ENCODE measurements at places on chromosomes 2 and 18. TPM values are rescaled to one million over a fixed set of nuclear protein-coding genes. Genes with fewer than 3 reads are reported as not detected.

The CXCR4 gene
- total RNA-seq: 0.06 TPM

The ACOXL gene
- not detected for total RNA-seq

The ZNF236 gene
- 2.7 TPM for total RNA-seq

The REG1B gene
- not detected for total RNA-seq

The VWC2L gene
- total RNA-seq: not detected

The ATF2 gene
- total RNA-seq: 30.0 TPM

The FRZB gene
- total RNA-seq: 0.08 TPM

The STPG4 gene
- not detected for total RNA-seq

The ANKRD62 gene
- total RNA-seq: not detected

The CCDC150 gene
- 1.4 TPM for total RNA-seq

The DHX57 gene
- total RNA-seq: 6.7 TPM

The DCDC2C gene
- not detected for total RNA-seq

The ASXL3 gene
- 0.41 TPM for total RNA-seq

The RAD51AP2 gene
- total RNA-seq: 0.02 TPM

The CXCR1 gene
- total RNA-seq: not detected

The FAM124B gene
- 0.06 TPM for total RNA-seq

The FHOD3 gene
- 4.9 TPM for total RNA-seq

The PRKD3 gene
- 10.0 TPM for total RNA-seq

The DSC3 gene
- 0.02 TPM for total RNA-seq

DNA sequence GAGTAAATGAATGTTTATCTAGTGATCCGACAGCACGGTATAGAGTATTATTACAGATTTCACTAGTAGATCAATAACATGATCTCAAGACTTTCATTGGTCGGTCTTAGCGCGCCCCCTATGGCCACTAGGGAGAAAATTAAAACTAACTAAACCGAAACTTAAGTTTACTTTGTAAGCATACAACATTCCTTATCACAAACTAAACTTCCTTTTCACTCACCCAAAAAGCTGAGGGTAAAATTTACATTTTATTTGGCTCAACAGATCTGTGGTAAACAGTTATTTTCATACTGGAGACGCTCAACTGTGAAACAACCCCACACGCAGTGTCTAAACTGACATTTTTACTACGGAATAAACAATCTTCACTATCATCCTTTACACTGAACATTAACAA, 215.6 kb upstream of the MAP2 start:
- DNase-seq: no peak

GRCh38 chr2:33412920-33413319, 63.5 kb upstream of the RASGRP3 start:
- peak; percentile 17 for DNase-seq

DNA sequence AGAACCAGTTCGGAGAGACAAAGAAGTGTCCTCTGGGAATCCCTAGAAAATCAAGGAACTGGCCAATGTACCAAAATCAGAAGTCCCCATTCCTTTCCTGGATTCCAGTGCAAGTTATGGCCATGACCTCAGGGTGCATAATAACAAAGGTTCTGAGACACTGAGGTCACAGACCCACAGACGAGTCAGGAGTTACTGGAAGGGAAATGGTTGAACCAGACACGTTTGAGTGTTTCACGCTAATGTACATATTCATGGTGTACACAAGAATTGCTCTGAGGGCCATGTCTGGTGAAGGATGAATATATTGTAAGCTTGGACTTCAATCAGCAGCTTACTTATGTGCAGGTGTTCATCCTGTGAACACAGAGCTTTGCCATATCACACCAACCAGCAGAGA, 58.6 kb upstream of the KLHL29 start:
- no peak for DNase-seq

DNA sequence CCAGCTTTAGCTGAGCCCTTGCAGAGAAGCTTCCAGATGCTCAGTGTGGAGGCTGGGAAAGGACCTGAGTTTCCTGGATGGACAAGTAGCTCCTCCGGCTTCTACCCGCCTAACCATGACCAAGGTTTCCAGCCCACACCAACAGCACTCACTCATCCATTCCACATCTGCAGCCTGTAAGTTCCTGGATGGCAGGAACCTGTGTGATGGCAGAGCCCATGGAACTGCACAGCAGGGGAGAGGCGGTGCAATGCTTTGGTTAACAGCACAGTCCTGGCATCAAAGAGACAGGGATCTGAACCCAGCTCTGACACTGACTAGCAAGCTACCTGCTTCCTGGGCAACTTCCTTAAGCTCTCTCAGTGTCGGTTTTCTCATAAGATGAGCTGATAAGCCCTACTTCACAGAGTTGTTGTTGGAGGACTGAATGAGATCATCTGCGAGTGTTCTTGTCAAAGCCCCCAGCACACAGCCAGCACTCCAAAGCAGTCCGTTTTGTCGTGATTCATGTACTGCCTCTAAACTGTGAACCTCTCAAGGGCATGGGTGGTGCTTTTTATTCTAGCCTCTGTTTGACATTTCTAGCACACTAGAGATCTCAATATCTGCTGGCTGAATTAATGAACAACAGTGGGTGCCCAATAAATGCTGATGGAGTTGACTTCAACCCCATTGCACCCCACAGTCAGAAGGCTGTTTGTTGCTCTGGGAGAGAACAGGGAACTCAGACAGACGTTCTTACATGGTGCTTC, 41.6 kb upstream of the OTOF start:
- no peak for DNase-seq

GRCh38 chr18:26894426-26894825, 28.9 kb upstream of the AQP4 start:
- no peak for DNase-seq

GRCh38 chr2:148914463-148914862, 39.4 kb downstream of the KIF5C start:
- no peak for DNase-seq

DNA sequence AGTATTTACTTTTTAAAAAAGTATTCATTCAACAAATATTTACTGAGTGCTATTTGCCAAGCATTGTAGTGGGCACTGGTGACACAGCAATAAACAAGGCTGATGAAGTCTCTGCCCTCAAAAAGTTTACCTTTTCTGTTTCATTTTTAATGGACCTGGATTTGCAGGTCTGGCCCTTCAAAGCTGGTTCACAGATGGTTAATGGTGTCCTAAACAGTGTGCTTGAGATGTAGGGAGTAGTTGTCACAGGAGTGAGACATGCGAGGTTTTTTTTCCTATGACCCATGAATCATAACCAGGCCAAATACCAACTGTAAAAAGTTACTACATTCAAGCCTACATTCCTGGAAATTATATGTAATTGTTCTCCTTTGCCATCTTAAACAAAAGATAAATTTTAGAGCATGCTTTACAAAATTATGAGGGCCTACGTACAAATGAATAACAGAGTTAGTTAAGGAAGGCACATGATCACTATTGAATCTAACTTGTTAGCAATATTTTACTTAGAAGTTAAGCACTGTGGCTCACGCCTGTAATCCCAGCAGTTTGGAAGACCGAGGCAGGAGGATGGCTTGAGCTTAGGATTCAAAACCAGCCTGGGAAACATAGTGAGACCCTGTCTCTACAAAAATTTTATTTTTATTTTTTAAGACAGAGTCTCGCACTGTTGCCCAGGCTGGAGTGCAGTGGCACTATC, 223.9 kb downstream of the MBD5 start:
- no peak for DNase-seq

DNA sequence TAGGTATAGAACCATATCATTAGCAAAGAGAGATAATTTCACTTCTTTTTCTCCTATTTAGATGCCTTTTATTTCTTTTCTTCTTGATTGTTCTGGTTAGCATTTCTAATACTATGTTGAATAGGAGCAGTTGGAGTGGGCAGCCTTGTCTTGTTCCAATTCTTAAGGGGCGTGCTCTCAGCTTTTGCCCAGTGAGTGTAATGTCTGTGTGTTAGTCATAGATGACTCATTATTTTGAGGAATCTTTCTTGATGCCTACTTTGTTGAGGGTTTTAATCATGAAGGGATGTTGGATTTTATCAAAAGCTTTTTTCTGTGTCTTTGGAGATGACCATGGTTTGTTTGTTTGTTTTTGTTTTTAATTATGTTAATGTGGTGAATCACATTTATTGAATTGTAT, 1453.1 kb upstream of the SLC39A10 start:
- peak; percentile 7 for DNase-seq

- DNase-seq: no peak
Measured at GRCh38 chr2:69092857-69093256, 79.9 kb downstream of the ANTXR1 start.

- no peak for DNase-seq
Measured at GRCh38 chr2:161102770-161103450, 57.3 kb upstream of the TANK start.

- DNase-seq: no peak
Measured at GRCh38 chr2:223735659-223736244, 101.6 kb downstream of the AP1S3 start.

DNA sequence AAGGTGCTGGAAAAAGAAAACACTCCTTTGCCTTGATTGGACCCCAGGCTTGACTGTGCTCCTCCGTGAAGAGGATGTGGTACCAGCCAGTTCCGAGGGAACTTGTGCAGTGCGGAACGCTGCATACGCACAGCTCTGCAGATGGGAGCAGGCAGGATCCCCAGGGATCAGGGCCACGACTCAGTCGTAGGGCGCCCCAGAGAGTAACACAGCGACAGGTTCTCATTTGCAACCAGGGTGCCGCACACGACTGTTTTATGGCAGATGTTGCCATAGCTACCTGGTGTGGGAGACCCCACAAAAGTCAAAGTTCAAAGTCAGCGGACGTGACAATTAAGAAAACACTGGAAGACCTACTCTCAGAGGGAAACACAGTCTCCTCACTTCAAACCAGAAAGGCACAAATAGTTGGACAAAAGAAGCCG, 779 bp downstream of the MALL start:
- no peak for DNase-seq

GRCh38 chr2:129887688-129888266, 91.7 kb upstream of the RAB6C start:
- DNase-seq: no peak

- DNase-seq: no peak
Measured at GRCh38 chr2:238176613-238177012, 17.8 kb downstream of the ERFE start.

GRCh38 chr18:79693561-79694205, 14.1 kb downstream of the CTDP1 start:
- no peak for DNase-seq

DNA sequence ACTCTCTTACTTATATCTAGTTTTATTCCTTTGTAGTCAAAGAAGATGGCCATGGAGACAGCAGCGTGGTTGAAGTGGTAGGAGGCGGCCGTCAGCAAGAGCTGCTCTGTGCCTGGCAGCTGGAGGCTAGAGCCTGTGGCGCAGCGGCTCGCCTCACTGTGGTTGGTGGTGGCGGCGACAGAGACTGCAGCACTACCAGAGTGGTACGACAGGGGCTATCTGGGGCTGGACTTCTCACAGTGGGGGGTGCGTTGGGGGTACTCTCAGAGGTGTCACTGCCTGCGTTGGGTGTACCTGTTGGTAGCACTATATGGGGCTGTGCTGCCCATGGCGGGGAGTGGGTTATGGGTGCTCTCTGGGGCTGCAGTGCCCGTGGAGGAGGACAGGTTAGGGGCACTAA, 8.5 kb upstream of the ANKRD62 start:
- DNase-seq: no peak

GRCh38 chr2:177281400-177282180, 17.1 kb upstream of the NFE2L2 start:
- DNase-seq: no peak

DNA sequence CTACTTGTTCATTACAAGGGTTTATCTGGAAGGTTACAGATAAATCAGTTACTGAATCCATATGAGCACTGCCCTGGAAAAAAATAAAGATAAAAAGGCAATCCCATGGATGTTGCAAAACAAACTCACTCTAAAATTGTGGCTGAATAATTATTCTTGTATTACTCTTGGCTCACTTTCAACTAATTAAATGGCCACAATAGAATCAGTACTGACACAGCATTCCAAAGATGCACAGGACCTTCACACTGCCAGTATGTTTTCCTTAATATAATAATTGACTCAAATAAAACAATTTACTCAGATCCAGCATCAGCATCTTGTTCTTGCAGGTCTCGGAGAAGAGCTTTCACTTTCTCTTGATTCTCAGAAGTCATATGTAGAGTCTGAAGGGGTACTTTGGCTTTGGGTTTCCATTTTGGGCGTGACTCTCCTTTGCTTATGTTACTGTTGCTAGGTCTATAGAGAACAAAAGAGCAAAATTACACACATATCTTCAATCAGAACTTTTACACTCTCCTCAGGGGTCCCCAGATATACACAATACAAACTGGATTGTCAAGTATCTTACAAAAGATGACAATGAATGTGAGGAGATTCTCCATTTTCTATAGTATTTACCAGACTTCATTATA, 12.6 kb downstream of the DHX57 start:
- no peak for DNase-seq

DNA sequence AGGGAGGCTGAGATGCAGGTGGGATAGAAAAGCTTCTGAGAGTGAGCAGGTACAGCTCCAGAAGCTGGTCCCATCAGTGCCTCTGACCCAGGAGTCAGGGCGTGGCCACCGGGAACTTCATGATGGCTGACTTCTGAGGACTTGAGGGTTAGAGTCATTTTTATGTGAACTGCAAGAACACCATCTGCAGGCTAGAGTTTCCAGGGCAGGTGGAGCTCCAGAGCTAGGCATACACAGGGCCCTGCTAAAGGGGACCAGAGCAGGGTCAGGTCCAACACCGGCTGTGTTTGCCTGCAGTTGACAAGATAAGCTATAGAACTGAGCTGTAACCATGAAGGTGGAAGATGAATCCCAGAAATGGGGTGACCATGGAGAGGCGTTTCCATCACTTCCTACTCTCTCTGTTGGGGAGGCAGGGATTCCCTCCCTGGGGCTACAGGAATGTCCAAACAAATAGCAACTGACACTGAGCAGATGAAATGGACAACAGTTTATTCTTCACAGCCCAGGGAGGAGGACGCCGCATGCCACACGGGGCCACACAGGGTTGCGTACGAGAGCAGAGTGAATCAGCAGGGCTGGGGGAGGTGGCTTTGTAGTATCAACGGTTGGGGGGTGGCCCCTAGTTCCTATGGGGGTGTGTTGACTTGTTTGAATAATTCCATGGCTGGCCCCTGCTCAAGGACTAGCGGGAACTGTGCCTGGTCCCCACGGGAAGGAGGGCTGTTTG, 77.6 kb upstream of the ZNF516 start:
- DNase-seq: no peak

DNA sequence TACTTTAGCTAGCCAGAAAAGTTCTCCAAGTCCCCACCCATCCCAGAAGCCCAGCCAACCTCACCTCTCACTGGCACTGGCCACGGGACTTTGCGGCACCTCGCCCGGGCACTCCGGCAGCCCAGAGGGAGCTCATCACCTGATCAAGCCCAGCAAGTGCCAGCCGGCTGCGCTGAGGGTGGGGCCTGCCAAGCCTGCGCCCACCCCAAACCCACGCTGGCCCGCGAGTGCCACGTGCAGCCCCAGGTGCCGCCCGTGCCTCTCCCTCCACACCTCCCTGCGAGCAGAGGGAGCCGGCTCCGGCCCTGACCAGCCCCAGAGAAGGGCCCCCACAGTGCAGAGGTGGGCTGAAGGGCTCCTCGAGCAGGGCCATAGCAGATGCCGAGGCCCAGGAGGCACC, 585.0 kb upstream of the HS6ST1 start:
- no peak for DNase-seq

GRCh38 chr2:68163641-68164040, 6.0 kb downstream of the PNO1 start:
- no peak for DNase-seq
